NCI-H446 (cell line): ENCODE measurements at places on chromosomes 2 and 18.

- DNase-seq = peak; percentile 51
These were observed 185.0 kb upstream of the RASGRP3 start for GRCh38 chr2:33291278-33292013.

DNA sequence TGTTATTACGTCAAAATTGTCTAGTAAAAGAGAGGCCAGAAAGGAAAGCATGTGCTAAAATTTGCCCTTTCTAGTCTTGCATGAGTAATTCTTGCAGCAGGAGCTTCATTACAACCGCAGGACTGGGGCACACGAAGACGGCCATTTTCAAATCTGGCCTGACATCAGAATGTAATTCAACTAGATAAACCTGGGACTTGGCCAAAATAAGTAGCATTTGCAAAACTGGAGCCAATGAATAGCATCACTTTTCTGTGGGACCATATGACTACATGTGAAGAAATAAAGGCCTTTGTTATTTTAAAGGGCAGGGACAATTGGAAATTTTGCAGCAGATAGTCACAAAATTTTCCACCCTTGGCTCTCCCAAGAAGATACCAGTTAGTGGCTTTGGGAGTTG, 3.0 kb upstream of the FZD7 start:
- no peak for DNase-seq

GRCh38 chr2:39737661-39738060, 41.4 kb downstream of the THUMPD2 start:
- no peak for DNase-seq

DNA sequence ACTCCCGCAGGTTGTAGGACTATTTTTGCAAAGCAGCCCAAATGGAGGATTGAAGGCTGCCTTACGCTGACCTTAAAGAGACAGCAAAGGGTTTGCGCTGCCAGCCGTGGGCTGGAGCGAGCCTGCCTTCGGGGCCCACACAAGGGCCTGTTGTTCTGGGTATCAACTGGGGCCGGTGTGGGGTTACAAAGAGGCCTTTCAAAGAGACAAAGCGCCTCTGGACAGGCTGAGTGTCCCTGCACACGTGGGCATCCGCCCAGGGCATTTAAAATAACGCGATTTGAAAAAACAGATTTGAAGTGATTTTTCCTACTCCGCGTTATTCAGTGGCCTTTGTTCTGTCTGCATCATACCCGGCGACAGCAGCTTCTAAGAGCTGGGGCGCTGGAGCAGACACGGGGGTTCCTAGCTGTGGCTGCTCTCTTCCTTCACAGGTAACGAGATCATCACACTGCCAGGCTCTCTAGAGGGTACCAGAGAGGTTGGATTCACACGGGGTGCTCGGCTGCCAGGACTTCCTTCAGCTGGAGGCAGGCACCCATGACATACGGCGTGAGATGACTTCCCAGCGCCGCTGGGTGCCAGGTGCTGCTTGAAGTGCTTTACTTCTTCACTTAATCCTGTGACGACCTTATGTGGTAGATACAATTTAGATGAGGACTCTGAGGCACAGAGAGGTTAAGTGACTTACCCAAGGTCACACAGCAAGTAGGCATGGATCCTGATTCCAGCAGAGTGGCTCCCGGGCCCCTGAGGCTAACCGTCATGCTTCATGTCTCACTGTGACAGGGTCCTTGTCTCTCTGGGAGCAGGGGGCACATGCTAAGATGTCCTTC, 32.2 kb downstream of the MAL start:
- no peak for DNase-seq

GRCh38 chr2:119154076-119154475, 4.5 kb downstream of the C1QL2 start:
- DNase-seq = no peak

DNA sequence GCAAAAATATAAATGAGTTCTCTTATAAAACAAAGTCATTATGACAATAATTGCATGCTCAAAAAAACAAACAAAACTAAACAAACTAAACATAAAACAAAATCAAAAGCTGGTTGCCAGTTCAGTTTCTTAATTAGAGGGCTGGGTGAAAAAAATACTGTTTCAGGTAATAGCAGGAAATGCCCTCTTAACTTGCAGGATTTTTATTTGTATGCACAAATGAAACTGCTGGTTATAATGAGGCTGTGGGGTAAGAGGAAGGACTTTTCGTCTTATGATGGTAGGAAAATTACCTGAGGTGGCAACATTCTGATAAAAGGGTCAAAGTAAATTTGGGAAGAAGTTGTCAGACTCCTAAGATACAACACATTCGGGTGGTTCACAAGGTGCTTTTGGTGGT, 21.5 kb upstream of the CDKL4 start:
- no peak for DNase-seq

- DNase-seq = no peak
These were observed 125.9 kb downstream of the TTC32 start for GRCh38 chr2:19775838-19776237.

DNA sequence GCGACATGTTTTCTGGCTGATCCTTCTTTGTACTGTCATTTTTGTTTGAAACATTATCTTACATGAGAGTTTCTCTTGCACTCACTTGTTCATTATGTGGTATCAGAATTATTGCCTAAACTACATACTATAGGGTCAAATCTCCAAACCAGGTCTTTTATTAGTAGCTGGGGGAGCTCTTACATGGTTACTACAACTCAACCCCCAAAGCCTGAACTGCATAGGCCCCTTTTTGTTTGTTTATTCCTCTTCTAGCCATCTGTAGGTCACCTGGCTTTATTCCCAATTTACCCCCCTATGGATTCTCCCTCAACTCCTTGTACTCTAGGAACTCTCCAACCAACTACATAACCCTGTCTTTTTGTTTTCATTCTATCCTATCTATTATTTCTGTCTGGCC, 46.7 kb downstream of the PUM2 start:
- no peak for DNase-seq

GRCh38 chr2:42430188-42430587, 63.6 kb downstream of the KCNG3 start:
- DNase-seq = no peak

DNA sequence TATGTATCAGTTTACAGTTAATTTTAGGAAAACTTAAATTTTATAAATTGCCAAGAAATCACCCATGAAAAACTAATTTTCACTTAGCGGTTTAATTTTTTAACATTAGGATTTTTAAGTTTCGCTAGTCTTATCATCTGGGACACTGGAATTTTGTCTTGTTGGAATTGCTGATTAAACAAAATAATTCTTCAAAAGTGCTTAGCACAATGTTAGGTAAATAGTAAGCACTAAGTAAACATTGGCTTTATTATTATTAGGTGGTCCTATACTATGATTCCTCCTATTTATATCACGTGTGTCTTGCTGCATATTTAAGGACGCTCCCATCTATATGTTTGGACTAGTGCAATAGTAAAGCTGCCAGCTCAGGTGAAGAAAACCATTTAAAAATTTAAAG, 54.6 kb upstream of the MAP4K3 start:
- no peak for DNase-seq

DNA sequence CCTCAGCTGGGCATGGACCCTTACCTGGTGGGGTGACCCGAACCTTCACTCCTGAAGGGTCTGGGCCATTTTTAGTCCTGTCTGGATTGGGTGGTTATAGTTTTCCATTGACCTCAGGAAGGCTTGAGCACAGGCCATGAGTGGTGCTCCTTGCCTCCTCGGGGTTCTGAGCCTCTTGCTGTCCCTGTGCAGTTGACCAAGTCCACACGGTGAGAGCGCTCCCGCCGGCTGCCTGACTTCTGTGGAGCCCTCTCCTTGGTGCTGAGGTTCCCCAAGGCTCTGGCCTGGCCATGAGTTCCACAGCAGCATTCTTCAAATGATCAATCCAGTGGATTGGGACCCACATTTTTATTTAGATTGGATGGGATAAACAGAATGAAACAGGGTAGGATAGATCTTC, 159.5 kb downstream of the SEPTIN10 start:
- DNase-seq = no peak

DNA sequence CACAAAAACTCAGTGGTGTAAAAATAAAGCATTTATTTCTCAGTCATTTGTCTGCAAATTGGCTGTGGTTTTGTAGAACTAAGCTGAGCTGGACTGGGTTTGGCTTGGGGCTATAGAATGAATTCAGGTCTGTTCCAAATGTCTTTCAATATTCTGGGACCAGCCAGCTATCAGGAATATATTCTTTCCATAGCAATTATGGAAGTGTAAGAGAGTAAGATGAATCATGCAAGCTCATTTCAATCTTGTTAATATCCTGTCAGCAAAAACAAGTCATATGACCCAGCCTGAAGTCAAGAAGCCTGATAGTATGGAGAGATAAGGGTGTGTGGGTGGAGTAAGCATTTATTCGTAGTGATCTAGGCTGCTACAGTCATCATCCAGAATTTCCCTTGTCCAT, 481.0 kb upstream of the CDH2 start:
- no peak for DNase-seq
